Activated CD8-positive, alpha-beta memory T cell treated with anti-CD3 and anti-CD28 coated beads, Interleukin-2, amount 10 ng/mL, durations not matched to agents 7 days and 5 days (primary cell): ENCODE measurements at places on chromosomes 16 and 17. TPM values are rescaled to one million over a fixed set of nuclear protein-coding genes. Genes with fewer than 3 reads are reported as not detected.

DNA sequence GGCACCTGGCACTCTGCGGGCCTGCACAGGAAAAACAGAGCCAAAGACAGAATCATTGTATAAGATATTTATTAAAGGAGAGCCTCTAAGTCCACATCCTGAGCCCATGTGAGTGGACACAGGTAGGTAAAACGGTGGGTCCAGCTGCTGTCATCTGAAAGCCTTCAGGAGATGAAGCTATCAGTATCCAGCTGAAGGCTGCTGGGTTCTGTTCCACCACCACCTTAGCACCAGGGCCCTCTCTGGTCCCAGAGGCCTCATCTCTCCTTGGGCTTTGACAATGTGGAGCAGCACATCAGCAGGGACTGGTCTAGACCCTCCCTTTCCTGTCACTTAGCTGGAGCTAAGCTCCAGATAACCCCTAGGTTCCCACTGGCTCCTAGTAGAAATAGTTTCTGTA is 7.3 kb downstream of the TMEM106A start:
- DNase-seq, result no peak
- H3K27ac ChIP-seq, result no peak overlapping the region
- no peak overlapping the region for H3K4me3 ChIP-seq

GRCh38 chr17:59510611-59511010 is 54.8 kb upstream of the DHX40 start:
- no peak for DNase-seq
- H3K4me3 ChIP-seq, result no peak overlapping the region
- H3K27me3 ChIP-seq, result peaks cover 3% of the 10 kb centered on the region
- no peaks in the 10 kb centered on the region for H3K36me3 ChIP-seq
- H3K4me1 ChIP-seq, result no peaks in the 10 kb centered on the region
- H3K27ac ChIP-seq, result no peak overlapping the region

- H3K4me3 ChIP-seq, result no peak overlapping the region
- DNase-seq, result no peak
- no peaks in the 10 kb centered on the region for H3K36me3 ChIP-seq
- peaks cover 14% of the 10 kb centered on the region for H3K4me1 ChIP-seq
- no peak overlapping the region for H3K27ac ChIP-seq
These were observed 54.8 kb downstream of the PIMREG start for GRCh38 chr17:6498901-6499540.

DNA sequence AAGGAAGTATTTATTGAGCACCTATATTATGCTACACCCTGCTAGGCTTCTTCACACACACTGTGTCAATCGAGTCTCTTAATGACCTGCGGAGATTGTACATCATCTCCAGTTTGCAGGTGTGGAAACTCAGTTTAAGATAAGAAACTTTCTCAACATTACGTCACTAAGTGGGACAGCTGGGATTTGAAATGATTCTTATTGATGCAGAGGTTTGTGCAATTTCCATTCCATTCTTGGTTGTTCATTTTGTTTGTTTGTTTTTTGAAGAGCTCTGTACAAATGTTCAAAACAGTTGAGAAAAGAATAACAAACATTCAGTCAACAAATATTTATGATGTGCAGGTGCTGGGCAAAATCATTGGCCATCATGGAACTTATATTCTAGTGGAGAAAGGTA is 84.8 kb downstream of the MAP2K6 start:
- H3K27ac ChIP-seq, result no peak overlapping the region
- H3K27me3 ChIP-seq, result no peaks in the 10 kb centered on the region
- no peaks in the 10 kb centered on the region for H3K36me3 ChIP-seq
- H3K4me1 ChIP-seq, result peaks cover 4% of the 10 kb centered on the region
- DNase-seq, result no peak

GRCh38 chr17:73257516-73257915 is 4.2 kb downstream of the CPSF4L start:
- no peaks in the 10 kb centered on the region for H3K4me1 ChIP-seq
- DNase-seq, result no peak
- no peak overlapping the region for H3K27ac ChIP-seq
- H3K36me3 ChIP-seq, result no peaks in the 10 kb centered on the region

DNA sequence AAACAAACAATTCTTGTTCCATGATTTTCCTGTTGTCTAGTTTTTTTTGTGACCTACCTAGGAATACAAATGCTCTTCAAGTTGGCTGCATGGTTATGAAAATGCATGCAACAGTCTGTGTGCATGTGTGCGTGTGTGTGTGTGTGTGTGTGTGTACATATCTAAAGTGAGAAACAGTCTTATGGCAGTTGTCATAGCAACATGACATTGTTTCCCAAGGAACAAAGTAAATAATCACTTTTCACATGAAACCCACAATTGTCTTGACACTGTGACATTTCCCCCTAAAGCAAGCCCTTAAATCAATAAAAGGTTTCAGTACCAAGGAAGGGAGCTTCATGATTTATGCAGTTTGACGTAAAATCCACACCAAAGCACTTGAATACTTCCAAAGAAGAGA is 758.4 kb downstream of the CDH8 start:
- H3K4me3 ChIP-seq, result no peak overlapping the region
- no peak for DNase-seq
- H3K36me3 ChIP-seq, result no peaks in the 10 kb centered on the region
- no peaks in the 10 kb centered on the region for H3K4me1 ChIP-seq
- no peaks in the 10 kb centered on the region for H3K27me3 ChIP-seq

DNA sequence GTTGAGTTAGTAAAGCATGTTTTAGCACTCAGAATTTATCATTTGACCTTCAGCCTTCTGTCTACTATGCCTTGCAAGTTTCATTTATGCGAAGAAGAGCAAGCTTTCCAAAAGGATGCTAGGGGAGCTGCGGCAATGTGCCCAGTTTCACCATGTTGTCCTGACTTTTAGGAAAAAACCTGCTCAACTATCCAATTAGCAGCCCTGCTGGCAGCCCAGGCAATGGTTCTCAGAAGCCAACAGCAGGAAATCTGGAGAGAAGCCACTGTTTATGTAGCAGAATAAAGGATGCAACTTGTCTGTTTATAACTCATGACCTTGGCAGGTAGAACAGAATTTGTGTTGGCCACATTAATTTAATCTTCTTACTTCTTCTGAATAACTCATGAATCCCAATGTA is 230.8 kb downstream of the ABCC12 start:
- H3K27ac ChIP-seq, result no peak overlapping the region
- H3K4me3 ChIP-seq, result no peak overlapping the region
- no peak for DNase-seq
- H3K4me1 ChIP-seq, result no peaks in the 10 kb centered on the region
- H3K27me3 ChIP-seq, result no peaks in the 10 kb centered on the region

- DNase-seq, result peak; percentile 49
- peak overlapping the region; percentile 87 for H3K4me3 ChIP-seq
- H3K27me3 ChIP-seq, result no peaks in the 10 kb centered on the region
- H3K36me3 ChIP-seq, result peaks cover 9% of the 10 kb centered on the region
These were observed 651 bp downstream of the SHMT1 start for GRCh38 chr17:18362698-18363100.

- no peak for DNase-seq
- no peaks in the 10 kb centered on the region for H3K27me3 ChIP-seq
- no peaks in the 10 kb centered on the region for H3K4me1 ChIP-seq
- H3K27ac ChIP-seq, result no peak overlapping the region
- H3K36me3 ChIP-seq, result no peaks in the 10 kb centered on the region
These were observed 186.6 kb upstream of the CDH11 start for GRCh38 chr16:65308506-65308905.

- H3K27me3 ChIP-seq, result no peaks in the 10 kb centered on the region
- H3K36me3 ChIP-seq, result peaks cover 65% of the 10 kb centered on the region
- DNase-seq, result no peak
- H3K27ac ChIP-seq, result no peak overlapping the region
These were observed 12.7 kb downstream of the LITAFD start for GRCh38 chr16:8894736-8895334.

- no peak for DNase-seq
- no peak overlapping the region for H3K4me3 ChIP-seq
- H3K27me3 ChIP-seq, result no peaks in the 10 kb centered on the region
- no peak overlapping the region for H3K27ac ChIP-seq
These were observed 27.7 kb downstream of the ABCC1 start for GRCh38 chr16:15976929-15977637.

GRCh38 chr16:88678224-88678979 is 7.9 kb downstream of the SNAI3 start:
- H3K27me3 ChIP-seq, result no peaks in the 10 kb centered on the region
- H3K4me1 ChIP-seq, result peaks cover 24% of the 10 kb centered on the region
- H3K36me3 ChIP-seq, result peaks cover 8% of the 10 kb centered on the region

PRR35 gene
- total RNA-seq, result not detected

C17orf75 gene
- total RNA-seq, result 32.3 TPM

ATAD5 gene
- total RNA-seq, result 33.7 TPM

ANKFN1 gene
- total RNA-seq, result not detected

CSH2 gene
- not detected for total RNA-seq

C16orf54 gene
- total RNA-seq, result 39.7 TPM
